ENCODE measurements at places on chromosomes 3 and 15.

- DNase-seq = no peak
Observed at GRCh38 chr3:25945836-25946235, 155.9 kb downstream of the OXSM start.

- DNase-seq = no peak
Observed at GRCh38 chr3:187005827-187006481, 75.6 kb downstream of the ST6GAL1 start.

GRCh38 chr15:48040166-48040817 is 80.5 kb upstream of the SLC24A5 start:
- DNase-seq = no peak

DNA sequence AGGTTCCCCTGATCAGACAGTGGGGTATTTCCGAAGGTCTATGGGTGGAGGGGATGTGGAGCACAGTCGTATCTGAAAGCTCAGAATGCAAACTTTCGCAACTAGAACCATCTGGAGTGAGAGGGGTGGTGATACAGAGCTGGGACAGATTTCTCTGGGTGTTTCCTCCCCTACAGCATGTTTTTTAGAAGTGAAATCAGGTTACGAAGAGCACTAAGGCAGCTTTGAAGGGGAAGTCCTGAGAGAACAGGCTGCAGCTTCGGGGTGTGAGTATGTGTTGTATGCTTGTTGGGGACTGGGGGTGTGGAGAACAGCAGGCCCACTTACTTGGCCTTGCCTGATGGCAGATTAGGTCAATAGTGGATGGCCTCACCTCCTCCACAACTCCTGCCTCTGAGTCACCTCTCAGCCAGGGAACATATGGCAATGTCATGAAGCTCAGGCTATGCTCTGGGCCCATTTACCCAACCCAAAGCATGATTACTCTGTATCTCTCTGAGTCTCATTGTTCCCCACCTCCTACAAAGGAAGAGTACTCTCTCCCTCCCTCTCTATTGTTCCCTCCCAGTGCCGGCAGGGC is 107.2 kb upstream of the RASGRP1 start:
- no peak for DNase-seq

GRCh38 chr15:31469786-31470525 is 143.3 kb downstream of the KLF13 start:
- DNase-seq = no peak

- no peak for DNase-seq
Observed at GRCh38 chr3:54131890-54132289, 9.5 kb downstream of the CACNA2D3 start.

- peak; percentile 10 for DNase-seq
Observed at GRCh38 chr15:81418444-81418843, 44.4 kb upstream of the TMC3 start.

GRCh38 chr3:129822679-129823078 is 70.8 kb downstream of the TMCC1 start:
- no peak for DNase-seq

DNA sequence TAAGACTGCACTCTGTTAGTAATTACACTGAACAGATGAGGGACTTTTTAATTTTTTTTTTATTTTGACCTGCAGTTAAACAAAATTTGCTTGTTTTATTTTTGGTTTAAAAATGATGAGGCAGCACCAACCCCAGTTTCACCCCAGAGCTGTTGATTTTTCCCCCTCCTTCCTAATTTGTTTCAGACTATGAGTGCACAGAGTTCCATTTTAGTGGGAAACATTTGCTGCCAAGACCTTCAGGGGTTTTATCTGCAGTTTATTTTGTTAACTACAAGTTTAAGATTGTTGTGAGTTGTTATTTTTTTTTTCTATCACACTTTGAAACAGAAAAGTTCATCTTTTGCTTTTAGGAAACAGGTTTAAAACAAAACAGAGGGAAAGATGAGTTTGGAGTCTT is 455.9 kb upstream of the NR2F2 start:
- DNase-seq = no peak

- peak; percentile 39 for DNase-seq
Observed at GRCh38 chr3:90091549-90091948, 984.1 kb downstream of the EPHA3 start.

DNA sequence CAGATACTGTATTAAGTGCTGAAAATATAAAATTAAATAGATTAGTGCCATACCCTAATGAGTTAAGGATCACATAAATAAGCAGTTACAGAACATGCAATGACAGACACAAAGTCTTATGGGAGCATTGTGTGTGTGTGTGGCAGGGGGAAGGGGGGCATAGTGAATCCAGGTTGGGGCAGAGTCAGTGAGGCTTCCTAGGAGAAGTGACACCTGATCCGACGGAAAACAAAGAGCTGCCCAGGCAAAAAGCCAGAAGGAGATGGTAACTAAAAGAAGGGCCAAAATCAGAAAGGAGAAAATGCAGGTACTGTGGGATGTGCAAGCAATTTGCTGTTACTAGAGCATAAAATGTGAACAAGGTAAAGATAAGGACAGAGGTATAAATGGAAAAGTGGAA is 80.1 kb upstream of the CHRM5 start:
- DNase-seq = no peak

DNA sequence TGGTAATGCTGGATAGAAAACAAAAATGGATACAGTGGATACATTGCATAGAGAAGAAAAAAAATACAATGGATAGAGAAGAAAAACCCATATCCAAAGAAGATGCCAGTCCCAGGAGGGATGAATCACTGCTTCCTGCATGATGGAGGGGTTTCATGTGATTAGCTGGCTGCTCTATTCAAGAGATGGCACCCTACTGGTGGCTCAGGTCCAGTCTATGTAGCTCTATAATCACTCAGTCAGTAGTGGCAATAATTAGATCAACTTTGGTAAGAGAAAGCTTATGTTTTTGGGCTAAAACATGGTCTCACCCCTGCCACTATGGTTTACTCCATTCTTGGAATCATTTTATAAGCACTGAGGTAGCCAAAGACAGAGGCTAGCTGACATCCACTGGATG is 33.7 kb upstream of the NOX5 start:
- no peak for DNase-seq

GRCh38 chr15:40281801-40282146 is 1.1 kb downstream of the ANKRD63 start:
- no peak for DNase-seq

DNA sequence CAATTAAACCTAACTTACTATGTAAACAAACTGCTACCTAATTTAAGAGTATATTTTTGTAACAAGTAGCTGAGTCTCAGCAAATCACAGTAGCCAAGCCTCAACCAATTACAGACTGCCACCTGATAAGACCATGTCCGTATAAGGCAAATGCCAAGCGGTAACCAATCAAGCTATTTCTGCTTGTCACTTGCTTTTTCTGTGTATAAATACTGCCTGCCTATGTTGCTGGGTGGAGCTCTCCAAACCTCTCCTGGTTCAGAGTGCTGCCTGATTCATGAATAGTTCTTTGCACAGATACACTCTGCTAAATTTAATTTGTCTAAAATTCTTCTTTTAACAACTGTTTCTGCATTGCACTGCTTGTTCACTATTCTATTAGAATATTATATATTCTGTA is 42.6 kb downstream of the ZNF148 start:
- no peak for DNase-seq

DNA sequence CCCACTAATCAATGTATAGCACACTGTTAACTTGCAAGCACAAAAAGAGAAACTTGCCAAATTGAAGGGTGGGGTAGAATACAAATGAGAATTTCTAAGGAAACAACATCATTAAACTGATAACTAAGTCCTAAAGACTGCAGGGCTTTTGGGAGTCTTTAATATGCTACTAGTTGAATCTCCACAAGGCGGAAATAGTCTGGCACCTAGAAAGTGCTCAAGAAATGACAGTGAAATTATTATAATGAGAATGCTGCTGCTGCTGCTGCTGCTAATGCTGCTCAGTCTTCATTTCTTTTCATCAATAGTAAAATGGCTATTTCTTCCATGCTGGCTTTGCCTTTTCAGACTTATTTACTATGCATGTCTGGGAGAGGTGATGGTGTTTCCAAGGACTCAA is 91.8 kb downstream of the BTD start:
- no peak for DNase-seq

- no peak for DNase-seq
Observed at GRCh38 chr15:62935300-62936081, 107.1 kb upstream of the TPM1 start.

- DNase-seq = no peak
Observed at GRCh38 chr15:38818157-38818790, 253.7 kb upstream of the RASGRP1 start.

- DNase-seq = no peak
Observed at GRCh38 chr15:67144609-67145311, 79.4 kb downstream of the SMAD3 start.

GRCh38 chr3:43043071-43043766 is 62.7 kb downstream of the POMGNT2 start:
- no peak for DNase-seq

- no peak for DNase-seq
Observed at GRCh38 chr3:61090389-61091169, 160.7 kb downstream of the FHIT start.

- no peak for DNase-seq
Observed at GRCh38 chr3:8182904-8183303, 318.7 kb upstream of the LMCD1 start.

- no peak for DNase-seq
Observed at GRCh38 chr3:151841801-151842200, 27.9 kb downstream of the AADAC start.

GRCh38 chr3:9934235-9934621 is 594 bp downstream of the CRELD1 start:
- DNase-seq = no peak

DNA sequence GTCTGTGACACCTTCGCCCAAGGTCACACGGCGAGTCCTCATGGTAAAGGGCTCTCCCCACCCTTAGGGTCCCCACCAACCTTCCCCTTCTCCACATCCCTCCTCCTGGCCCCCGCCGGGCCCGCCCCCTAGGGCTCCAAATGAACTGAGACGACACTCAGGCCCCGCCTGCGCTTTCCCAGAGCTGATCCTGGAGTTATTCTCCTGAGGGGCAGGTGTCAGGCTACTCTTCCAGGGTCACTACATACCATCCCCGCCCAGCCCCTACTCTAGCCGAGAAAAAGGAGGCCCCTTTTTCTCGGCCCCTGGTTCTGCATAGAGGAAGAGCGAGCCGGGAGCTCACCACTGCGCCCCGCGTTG is 292 bp downstream of the USP4 start:
- peak; percentile 53 for DNase-seq

DNA sequence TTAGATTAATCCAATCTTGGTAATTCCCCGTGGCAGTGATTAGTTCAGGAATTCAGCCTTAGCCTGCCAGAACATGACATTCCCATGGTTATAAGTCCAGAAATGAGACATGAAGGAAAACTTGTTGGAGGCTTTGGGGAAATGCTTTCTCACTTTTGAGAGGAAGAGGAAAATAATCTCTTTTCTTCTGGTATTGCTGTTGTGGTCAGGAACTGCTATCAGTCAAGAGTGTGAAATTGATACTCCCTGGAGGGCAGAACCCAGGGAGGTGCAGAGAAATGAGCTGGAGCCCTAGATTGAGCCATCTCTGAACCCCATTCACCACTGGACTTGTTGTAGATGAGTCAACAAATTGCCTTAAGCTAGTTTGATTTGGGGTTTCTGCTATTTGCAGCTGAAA is 38.6 kb upstream of the APH1B start:
- DNase-seq = no peak

DNA sequence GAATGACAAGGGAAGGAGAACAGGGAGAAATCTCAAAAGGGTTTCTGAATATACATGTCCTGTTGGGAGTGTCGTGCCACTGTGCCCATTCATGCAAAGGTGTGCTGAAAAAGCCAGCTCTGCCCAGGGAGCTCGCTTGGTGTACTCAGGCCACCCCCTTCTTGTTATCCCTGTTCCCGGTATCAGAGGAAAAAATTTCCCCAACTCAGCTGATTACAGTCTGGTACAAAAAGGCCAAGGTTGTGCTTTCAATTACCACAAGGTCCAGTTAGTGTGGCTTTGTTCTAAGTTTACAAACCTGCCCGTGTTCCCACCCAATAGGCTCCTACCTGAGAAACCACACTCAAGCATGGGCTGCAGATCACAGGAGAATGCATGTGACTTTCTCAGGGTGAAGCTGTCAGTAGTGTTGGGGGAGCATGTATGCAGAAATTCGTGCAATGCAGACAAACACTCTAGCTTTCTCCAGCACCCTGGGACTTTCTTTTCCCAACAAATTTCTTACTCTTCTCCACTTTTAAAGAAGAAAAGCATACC is 648.5 kb downstream of the NR2F2 start:
- DNase-seq = no peak

DNA sequence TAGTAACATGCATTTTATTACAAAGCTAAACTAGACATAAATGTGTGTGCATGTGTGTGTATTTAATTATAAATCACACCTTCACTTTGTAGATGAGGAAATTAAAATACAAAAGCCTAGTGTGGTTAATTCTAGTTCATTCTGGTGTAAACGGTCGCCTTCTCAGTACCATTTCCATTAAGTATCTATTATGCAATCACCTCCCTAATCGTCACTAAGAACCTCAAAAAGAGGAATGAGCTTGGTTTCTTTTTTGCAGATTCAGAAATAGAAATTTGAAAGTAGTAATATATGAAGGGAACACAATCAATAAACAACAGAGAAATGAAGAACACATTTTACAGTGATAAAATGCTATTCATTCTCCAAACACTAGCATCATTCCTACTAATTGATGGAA is 233.2 kb downstream of the ZBBX start:
- no peak for DNase-seq
